Endothelial cell (in vitro differentiated cells): ENCODE measurements at places on chromosomes 1 and 21.
A peak's percentile ranks its signal among the peaks of the same experiment; 100 is the strongest.

GRCh38 chr21:35791541-35792325 is 268.6 kb downstream of the SETD4 start:
- DNase-seq = no peak

GRCh38 chr1:176315519-176316220 is 108.6 kb upstream of the COP1 start:
- DNase-seq = no peak

DNA sequence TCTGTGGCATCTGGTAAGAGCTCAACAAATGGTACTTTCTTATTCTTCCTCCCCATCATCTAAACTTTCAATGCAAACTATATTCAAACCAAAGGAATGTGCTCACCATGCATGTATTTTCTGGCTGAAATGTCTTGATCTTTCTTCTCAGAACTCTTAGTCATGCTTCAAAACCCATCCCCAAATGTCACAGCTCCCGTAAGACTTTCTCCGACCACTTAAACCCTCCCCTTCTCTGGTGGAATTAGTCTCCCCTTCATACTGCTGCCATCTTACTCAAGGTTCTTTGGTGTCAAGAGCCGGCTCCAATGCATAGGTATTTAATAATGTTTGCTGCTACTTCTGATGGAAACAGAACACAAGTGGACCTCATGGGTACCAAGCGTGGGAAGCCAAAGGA is 538.1 kb downstream of the MATN1 start:
- no peak for DNase-seq

GRCh38 chr1:94755675-94756074 is 64.5 kb upstream of the SLC44A3 start:
- no peak for DNase-seq

- DNase-seq = peak; percentile 34
Measured at GRCh38 chr1:22143065-22144033, at the start of gene WNT4. Gene WNT4 (minus strand): TSS chr1:22143097. CDS start chr1:22142922, 175 bp downstream.

DNA sequence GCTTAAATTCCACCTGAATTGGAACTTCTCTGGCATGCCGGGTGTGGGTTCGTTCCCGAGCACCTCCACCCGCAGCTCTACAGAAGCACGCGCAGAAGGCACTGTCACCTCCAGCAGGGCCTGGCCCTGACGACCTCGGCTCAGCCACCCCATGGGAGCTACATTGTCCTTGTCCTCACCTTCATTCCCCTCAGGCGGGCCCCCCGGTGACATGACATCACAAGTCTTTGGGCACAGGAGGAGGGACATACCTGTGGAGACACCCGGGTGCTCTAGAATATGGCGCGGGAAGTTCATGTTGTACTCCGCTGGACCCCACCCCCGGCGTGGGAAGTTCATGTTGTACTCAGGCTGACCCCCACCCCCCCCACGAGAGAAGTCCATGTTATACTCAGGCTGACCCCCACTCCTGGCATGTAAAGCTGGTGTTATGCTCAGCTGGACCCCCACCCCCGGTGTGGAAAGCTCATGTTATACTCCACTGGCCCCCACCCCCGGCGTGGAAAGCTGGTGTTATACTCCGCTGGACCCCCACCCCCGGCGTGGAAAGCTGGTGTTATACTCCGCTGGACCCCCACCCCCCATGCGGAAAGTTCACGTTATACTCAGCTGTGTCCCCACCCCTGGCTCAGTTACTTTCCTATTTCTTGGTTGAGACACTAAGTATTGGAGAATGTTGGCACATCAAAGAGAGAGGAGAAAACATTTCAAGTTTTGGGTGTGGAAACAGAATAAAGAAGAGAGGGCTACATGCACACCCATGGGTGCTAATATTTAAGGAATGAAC is 37.6 kb downstream of the UMODL1 start:
- no peak for DNase-seq

DNA sequence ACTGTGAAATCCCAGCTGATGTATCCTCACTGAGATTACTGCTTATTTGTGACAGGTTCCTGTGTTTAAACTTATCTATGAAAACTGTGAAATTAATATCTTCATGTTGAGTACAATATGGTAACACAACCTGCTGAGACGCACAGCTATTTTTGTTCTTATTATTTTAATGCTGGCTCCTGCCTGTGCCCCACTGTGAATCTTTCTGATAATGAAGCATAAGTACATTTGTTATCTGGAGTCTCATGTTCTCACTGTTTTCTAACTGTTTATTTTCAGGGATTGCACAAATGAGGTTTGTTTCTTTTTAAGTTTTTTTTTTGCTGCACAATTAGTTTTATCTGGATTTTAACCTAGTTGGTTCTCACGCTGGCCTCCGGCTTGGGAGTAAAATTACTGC is 39.9 kb upstream of the IFNAR2 start:
- DNase-seq = no peak

- DNase-seq = no peak
Measured at GRCh38 chr21:41396558-41397075, 29.4 kb upstream of the MX1 start.

DNA sequence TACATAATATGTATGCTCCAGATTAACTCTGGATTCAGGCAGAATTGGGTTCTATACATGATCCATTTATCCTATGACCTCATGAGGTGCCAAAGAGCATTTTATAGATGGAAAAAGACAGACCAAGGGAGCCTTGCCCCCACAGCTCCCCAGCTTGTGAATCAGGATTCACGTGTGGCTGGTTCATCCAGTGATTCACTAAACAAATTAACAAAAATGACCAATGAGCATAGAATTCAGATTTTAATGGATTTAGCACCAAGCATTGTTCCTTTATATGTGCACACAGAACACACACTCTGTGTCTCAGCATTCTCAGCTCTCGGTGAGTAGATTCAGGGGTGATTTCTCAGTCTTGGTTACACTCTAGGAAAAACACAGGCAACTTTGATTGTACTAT is 51.7 kb upstream of the BARHL2 start:
- no peak for DNase-seq

DNA sequence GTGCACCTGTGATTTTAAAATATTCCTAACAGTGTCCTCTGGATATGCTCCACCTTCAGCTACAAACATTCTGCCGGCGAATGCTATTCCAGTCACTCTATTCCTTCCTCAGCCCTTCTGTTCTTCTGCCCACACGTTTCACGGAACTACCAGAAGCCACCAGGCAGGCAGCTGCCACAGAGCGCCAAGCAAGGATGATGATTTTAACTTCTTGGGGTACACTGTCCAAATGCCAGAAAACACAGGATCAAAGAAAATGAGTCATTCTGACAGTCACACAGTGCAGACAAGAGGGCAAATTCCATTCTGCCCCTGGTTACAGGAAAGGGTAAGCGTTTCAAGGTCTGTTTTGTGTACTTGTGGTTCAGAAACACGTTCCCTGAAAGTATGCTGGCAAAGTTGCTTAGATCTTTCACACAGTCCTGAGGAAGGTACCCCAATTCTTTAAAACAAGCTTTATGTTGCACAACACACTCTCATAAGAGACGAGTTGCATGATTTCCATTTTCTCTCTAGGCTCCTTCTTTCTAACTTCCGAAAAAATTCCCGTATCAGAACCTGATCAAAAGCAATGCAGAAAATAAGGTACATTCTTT is 508.3 kb upstream of the PKN2 start:
- DNase-seq = no peak

DNA sequence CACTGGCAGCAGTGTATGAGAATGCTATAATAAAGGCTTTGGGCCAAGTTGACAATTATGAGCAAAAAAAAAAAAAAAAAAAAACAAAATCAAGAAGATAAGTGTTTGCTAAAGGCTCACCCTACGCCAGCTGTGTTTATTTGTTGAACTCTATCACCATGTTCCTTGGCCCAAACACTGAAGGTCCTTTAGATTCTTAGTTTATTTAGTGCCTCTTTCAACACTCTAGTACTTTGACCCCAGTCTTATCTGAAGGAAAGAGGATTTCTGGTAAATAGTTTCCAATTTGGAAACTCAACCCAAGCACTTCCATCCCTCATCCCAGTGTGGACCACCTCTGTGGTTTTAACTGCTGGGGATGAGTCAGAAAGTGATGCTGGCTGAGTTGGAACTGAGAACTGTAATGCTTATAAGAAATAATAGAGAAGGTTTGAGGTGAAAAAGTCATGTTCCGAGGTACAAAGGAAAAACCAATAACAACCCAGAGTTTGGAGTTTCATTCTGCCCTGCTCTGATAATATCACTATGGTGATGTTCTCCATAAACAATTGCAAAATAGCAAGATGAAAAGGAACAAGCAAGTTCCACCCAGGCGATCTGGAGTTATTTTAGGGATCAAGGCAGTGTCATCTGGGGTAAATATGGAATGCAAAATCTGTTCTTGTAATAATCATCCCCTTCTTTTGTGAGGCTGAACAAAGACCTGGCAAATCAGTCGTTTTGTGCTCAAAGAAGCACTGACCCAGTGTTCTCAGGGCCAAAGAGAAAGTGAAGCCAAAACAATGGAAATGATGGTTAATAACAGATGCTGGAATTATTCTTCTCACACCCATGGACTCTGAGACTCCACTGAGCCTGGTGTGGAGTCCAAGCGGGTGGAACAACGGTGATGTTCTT is 19.7 kb upstream of the CAPZB start:
- DNase-seq = no peak

GRCh38 chr1:34113887-34114286 is 51.1 kb downstream of the CSMD2 start:
- DNase-seq = peak; percentile 40

DNA sequence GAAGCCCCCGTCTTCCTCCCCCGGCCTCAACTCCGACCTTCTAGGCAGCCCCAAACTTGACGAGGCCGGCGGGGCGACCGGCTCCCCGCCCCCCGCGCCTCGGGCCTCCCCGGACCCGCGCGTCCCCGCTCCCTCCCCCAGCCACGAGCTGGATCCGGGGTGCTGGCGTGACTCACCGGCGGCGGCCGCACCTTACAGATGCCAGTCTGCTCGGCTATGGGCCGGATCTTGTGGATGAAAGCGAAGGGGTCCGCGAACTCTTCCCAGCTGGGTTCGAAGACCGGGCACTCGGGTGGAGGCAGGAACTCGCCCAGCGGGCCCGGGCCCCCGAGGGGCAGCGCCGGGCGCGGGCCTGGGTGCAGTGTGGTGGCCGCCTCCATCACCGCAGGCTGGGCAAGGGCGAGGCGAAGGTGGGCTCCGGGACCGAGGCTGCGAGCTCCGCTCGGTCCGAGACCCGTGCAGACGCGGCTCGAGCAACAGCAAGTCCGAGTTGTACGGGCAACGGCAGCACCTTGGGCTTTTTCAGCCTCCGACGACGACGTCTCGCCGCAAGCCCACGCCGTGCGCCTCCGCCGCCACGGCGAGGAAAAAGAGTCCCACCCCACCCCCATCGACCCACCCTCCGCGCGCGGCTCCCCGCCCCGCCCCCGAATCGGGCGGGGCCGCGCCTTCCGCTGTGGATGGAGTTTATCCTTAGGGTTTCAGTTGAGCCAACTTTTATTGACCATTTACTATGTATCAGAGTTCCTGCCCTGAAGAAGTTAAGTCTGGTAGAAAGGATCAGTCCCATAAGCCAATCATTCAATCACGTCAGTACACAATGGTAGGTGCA is at the start of gene KDM5B:
Gene KDM5B (minus strand): TSS at position 496 of the 832 bp plus-strand sequence. CDS start 116 bp downstream, at position 380.
- DNase-seq = peak; percentile 69

DNA sequence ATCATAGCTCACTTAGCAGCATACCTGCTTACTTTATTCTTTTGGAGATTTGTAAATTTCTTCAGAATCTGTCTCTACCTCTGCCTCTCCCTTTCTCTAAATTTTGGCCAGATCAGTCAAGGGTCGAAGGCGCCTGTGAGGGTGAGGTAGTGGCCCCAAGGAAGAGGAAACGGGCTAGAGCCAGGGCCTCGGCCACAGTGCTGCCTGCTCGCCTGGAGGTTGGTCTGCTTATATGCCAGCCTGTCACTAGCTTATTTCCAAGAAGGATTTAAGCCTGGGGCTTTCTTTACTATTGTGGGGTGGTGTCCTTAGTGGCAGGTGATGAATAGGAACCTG is 19.6 kb downstream of the PEX14 start:
- DNase-seq = no peak

DNA sequence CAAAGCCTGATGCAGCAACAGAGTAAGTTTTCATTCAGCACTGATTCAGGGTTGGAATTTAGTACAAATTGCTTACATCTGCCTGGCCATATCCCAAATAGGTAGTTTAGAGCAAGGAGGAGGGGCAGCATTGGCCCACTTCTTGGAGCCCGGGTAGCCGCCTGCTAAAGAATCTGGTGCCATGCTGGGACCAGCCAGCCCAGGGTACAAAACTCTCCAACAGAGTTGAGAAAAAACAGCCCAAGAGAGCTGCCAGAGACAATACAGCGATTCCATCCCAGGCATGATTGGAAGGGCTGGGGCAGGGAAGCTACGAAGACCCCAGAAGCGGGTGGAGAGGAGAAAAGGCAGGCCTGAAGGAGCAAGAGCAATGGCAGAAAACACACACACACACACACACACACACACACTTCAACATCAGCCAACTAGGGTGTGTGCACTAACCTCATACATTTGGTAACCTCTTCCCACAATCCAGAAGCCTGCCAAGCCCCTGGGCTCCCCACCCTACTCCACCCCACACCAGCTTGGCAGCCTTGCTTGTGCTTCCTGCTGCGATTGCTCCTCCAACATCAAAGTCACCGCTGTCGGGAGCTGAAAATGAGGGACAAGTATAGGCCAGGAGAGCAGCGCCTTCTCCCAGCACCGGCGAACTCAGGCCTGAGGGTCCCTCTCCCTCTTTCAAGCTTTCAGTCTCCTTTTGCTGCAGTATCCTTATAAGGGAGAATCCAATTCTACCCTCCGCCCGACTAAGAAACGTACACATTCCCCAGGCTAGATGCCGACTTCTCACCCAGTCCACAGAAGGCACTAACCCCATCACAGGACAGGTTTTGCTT is 1.2 kb downstream of the PIK3C2B start:
- no peak for DNase-seq

- DNase-seq = no peak
Measured at GRCh38 chr21:39055167-39055767, 128.0 kb downstream of the PSMG1 start.

DNA sequence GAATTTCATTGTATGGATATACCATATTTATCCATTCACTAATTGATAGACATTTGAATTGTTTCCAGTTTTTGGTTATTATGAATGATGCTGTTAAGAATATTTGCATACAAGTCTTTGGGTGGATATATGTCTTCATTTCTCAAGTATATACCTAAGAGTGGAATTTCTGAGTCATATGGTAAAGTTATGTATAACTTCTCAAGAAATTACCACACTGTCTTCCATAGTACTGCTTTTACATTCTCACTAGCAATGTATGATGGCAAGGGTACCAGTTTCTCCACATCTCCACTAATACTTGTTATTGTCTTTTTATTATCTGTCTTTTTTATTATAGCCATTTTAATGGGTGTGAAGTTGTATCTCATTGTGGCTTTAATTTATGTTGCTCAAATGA is 74.6 kb upstream of the TENT5C start:
- DNase-seq = no peak

DNA sequence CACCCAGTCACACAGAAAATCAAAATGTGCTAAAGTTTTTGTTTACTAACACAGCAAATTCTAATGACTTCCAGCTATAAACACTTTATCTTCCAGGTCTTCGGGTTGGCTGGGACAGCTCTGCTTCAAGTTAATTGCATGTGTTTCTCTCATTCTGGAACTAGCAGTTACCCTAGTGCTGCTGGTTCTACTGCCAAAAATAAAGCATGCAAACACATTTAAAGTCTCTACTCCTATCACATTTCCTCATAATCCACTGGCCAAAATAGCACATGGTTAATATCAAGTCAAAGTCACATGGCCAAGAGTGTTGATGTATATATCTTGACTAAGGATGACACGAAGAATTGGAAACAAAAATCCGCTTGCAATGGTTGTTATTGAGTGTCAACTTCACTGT is 973.1 kb upstream of the ADGRL2 start:
- DNase-seq = no peak

GRCh38 chr1:242743983-242744780 is 219.7 kb upstream of the PLD5 start:
- no peak for DNase-seq
